ENCODE measurements at places on chromosomes 7 and 10.

- no peaks in the 10 kb centered on the region for H3K36me3 ChIP-seq
- H3K27me3 ChIP-seq: no peaks in the 10 kb centered on the region
- H3K27ac ChIP-seq: no peak overlapping the region
- H3K4me3 ChIP-seq: no peak overlapping the region
- no peaks in the 10 kb centered on the region for H3K4me1 ChIP-seq
Measured at GRCh38 chr7:26930201-26930600, 65.8 kb upstream of the SKAP2 start.

DNA sequence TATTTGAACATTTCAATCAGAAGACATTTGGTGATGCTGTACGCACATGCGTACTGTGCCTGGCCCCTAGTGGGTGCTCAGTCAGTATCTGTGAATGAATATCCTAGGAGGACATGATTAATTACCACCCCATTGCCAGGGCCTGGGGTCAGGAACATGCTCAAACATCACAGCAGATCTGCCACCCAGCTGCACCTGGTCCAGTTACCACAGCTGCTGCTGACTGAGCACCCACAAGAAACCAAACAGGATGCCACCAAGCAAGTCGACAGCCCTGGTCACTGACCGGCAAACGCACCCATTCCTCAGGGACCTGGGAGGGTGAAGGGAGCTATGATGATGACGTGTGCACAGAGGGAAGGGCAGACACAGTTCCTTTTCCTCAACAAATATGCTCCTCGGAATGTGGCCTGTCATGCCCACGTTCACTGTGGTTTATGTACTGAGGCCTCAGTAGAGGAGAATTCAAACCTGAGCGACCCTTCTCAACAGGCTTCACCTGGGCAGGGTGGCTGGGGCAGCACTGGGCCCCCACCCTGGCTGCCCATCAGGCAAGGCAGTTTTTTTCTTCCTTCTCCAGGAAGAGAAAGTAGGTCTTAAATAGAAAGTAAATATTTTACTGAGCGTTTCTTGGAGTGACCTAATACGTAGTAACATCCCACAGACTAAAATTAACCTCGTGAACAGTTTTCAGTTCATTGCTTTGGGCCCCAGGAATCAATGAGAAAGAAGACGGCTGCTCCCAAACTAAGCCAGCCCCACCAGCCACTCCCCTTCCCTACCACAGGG, 13.4 kb downstream of the CTBP2 start:
- no peak for DNase-seq
- H3K4me3 ChIP-seq: no peak overlapping the region
- no peaks in the 10 kb centered on the region for H3K36me3 ChIP-seq
- peaks cover 6% of the 10 kb centered on the region for H3K4me1 ChIP-seq
- H3K27me3 ChIP-seq: peaks cover 38% of the 10 kb centered on the region
- no peak overlapping the region for H3K27ac ChIP-seq

GRCh38 chr10:80253266-80253962, 36.0 kb downstream of the MAT1A start:
- H3K4me3 ChIP-seq: no peak overlapping the region
- H3K27me3 ChIP-seq: no peaks in the 10 kb centered on the region
- H3K4me1 ChIP-seq: no peaks in the 10 kb centered on the region
- H3K27ac ChIP-seq: no peak overlapping the region
- H3K36me3 ChIP-seq: no peaks in the 10 kb centered on the region
- no peak for DNase-seq

- no peak overlapping the region for H3K4me3 ChIP-seq
- no peak for DNase-seq
- no peaks in the 10 kb centered on the region for H3K36me3 ChIP-seq
- no peak overlapping the region for H3K27ac ChIP-seq
Measured at GRCh38 chr7:151385626-151386300, 24.1 kb downstream of the WDR86 start.

DNA sequence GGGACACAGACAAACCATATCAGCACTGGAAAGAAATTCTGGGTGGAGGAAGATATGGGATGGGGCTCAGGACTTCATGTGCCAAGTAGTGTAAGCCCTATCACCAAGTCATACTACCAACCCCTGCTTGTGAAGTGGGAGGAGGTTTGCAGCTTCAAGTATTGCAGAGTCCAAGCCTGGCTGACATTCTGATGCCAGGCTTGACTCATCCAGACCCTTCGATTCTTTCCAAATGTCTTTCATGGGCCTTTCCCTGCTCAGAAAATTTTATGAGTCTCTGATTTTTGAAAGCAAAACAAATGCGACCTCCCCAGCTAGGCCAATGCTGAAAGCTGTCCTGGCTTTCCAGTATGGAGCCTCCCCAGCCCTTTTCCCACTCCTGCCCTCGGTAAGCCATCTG, 45.1 kb upstream of the SMNDC1 start:
- H3K27me3 ChIP-seq: no peaks in the 10 kb centered on the region
- no peak overlapping the region for H3K4me3 ChIP-seq
- H3K4me1 ChIP-seq: peaks cover 2% of the 10 kb centered on the region
- no peak overlapping the region for H3K27ac ChIP-seq
- DNase-seq: no peak
- no peaks in the 10 kb centered on the region for H3K36me3 ChIP-seq

- H3K27me3 ChIP-seq: no peaks in the 10 kb centered on the region
- peak; percentile 46 for DNase-seq
Measured at GRCh38 chr10:71569775-71570588, 149.6 kb downstream of the C10orf105 start.

DNA sequence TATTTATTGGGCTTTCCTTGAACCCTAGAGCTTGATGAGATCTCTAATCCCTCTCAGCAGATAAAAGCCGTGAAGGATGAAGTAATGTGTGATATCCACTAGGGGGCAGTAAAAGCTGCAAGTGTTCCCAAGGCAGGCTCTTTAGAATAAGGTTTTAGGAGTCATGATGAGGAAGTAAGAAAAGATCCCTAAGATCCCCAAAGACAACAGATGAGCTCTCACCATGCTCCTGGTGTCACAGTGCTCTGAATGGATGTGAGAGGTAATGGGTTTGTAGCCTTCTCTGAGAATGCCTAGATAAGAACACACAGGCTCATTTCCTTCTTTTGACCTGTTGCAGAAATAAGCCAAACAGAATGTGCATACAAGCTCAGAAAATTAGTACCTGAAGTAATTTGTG, 70.4 kb upstream of the ITPRID1 start:
- H3K4me3 ChIP-seq: no peak overlapping the region
- no peak overlapping the region for H3K27ac ChIP-seq
- H3K27me3 ChIP-seq: no peaks in the 10 kb centered on the region
